ENCODE measurements at places on chromosomes 1 and 21.
A peak's percentile ranks its signal among the peaks of the same experiment; 100 is the strongest.

- DNase-seq: no peak
Observed at GRCh38 chr1:156262461-156263287, 14.8 kb upstream of the PAQR6 start.

DNA sequence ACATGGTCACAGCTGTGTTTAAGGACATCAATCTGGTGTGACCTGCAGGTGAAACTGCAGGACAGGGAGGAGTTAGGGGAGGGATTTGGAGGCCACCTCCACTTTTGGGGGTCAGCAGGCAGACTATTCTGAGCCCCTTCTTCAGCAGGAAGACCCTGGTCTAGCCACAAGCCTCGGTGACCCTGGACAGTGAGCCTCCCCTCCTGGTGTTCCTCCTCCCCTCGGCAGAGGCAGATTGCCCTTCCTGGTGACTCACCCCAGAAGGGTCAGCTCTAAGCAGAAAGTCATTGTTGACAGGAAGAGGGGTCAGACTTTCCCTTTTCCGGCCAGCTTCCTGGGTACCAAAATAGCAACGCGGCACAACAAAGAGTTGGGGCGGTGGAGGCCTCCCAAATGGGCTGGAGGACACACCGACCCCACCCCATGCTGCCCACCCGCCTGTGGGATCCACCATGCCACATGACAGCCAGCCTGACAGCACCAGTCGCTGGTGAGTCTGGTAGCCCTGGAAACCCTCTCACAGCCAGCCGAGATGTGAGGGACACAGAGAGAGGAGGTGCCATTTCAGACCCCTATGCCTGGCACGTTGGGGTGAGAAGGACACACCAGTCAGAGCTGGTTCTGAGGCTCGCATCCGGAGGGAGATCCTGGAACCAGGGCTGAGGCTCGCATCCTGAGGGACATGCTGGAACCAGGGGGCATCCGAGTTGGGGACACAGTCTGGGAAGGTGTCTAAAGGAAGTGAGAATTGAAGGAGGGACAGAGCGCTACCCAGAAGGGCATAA is 14.7 kb upstream of the CSF1 start:
- peak; percentile 20 for DNase-seq

DNA sequence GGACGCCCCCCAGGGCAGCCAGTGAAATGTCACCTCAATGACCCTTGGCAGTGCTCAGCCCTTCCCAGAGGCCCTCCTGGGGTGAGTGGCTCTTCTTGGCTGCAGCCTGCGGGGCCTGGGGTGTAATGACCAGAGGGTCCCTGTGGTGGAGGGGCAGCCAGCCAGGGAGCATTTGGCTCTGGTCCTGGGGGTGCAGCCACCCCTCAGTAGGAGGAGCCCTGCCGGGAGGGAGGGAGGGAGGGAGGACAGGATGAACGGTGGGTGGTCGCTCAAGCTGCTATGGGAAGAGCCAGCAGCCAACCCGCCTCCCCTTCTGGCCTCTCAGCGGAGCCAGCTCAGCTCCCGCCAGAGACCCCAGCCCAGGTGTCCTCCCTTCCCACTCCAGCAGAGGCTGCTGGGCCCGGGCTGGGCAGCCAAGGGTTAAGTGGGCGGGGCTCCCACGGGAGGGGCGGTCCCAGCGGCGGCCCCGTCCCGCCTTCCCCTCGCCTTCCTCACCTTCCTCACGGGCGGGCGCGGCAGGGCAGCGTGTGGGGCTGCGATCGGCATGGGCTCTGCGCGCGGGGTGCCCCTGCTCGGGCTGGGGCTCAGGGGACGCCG is 9.0 kb upstream of the PLCH2 start:
- no peak for DNase-seq

GRCh38 chr1:56200442-56200841 is 378.9 kb downstream of the PLPP3 start:
- DNase-seq: no peak

Measured in CD4-positive, alpha-beta T cell treated with Interleukin-4 for 4 hours (primary cell).